ENCODE measurements at places on chromosomes 7 and 10.
A peak's percentile ranks its signal among the peaks of the same experiment; 100 is the strongest.

GRCh38 chr7:1255080-1255816, 22.6 kb downstream of the UNCX start:
- DNase-seq, result no peak

DNA sequence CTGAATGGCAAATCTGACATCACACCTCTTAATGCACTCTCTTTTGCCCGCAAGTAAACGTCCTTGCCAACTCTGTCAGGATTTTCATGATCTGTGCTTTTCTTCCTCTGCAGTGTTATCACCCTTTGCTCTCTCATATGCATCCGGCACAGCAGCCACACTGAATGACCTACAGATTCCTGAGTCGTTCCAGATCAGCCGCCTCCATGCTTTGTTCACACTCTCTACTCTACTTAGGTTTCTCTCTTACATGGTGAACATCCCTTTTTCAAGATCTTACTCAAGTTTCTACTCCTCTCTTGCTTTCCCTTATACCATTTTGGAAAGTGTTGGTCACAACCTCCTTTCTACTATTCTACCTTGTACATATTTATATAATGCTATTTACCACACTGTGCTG, 127.7 kb upstream of the AOAH start:
- no peak for DNase-seq

- DNase-seq, result no peak
Observed at GRCh38 chr7:49580000-49580399, 193.4 kb upstream of the VWC2 start.

DNA sequence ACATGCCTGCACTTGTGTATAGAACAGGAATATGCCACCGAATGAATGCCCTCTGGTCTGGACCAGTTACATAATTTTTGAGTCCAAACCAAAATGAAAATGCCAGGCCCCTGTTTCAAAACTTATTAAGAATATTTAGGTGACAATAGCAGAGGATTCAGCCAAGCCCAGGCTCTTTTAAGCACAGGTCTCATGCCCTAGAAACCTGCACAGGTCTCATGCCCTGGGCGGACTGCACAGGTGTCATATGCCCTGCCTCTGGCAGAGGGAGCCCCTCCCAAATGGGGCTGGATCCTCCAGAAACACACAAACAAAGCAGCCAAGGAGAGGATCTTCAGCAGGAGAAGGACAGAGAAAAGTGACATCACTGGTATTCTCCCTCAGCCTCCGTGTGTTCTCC, 605.4 kb upstream of the NRP1 start:
- no peak for DNase-seq

DNA sequence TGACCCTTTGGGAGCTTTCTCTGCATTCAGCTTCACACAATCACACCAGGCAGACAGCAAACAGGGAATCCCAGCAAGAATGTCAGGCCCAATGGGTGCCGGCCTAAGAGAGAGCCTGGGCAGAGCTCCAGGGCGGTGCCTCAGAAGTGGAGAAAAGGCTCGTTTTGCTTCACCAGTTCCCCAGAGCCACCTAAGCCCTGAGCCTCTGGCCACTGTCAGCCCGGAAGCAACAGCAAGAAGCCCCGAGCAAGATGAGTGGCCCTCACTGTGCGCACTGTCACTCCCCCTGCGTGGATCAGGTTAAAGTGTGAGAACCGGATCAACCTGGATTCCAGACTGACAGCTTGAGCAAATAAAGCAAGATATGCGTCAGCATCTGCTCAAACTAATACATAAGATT, 14.7 kb downstream of the CNPY1 start:
- no peak for DNase-seq

DNA sequence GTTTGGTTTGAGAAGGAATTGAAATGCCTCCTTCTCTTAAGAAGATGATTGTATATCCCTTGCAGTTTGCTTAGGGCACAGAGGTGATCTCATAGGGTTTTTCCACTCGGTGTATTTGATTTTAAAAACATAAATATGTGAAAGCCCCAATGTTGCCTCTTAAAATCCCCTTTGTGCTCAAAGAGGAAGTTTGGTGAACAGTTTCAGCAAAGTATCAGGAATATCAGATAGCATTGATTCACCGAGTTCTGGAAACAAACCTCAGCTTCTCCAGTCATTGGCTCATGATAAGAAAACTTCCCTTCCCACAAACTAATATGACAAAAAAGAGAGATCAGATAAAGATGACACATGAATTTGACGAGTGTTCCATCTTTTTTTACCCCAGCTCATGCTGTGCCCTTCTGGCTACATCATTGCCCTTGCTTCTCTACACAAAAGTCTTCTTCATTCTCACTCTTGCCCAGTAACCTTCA, 20.1 kb upstream of the SMNDC1 start:
- no peak for DNase-seq

- no peak for DNase-seq
Observed at GRCh38 chr10:17464545-17464944, 10.2 kb upstream of the ST8SIA6 start.

GRCh38 chr10:124740369-124741280, 3.6 kb downstream of the FAM53B start:
- DNase-seq, result peak; percentile 38

DNA sequence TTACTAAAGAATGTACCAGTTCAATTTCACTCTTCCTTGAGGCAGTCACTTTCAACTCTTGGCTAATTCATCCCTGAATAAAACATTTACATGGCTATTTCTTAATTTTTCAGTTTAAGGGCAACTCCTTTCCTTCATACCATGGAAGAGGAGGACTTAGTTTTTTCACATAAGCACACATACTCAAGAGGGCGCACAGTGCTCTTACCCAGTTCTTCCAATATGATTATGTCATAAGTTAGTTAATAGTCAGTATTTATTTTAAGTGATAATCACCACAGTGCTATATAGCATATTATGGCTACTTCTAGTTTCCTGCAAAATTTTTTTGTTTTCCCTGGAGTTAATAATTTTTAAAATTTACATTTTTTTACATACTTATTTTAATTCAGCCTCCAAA, 58.6 kb downstream of the SND1 start:
- DNase-seq, result no peak

DNA sequence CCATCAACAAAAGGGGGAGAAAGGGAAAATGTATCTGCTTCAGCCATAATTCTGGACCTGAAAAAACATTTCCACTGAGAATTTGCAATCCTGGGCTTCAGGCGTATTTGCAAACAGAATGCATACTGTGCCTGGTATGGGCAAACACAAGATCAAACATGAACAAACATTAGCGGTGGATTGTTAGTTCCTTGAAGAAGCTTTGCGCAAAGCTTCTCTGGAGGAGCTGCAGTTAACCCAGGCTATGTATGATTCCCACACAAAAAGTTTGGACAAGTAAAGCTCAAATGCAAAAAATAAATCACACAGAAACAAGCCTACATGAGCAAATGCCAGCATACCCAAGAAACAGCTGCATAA, 20.4 kb upstream of the HILPDA start:
- DNase-seq, result no peak

- peak; percentile 98 for DNase-seq
Observed at GRCh38 chr7:2175514-2175913, 57.2 kb downstream of the MAD1L1 start.

DNA sequence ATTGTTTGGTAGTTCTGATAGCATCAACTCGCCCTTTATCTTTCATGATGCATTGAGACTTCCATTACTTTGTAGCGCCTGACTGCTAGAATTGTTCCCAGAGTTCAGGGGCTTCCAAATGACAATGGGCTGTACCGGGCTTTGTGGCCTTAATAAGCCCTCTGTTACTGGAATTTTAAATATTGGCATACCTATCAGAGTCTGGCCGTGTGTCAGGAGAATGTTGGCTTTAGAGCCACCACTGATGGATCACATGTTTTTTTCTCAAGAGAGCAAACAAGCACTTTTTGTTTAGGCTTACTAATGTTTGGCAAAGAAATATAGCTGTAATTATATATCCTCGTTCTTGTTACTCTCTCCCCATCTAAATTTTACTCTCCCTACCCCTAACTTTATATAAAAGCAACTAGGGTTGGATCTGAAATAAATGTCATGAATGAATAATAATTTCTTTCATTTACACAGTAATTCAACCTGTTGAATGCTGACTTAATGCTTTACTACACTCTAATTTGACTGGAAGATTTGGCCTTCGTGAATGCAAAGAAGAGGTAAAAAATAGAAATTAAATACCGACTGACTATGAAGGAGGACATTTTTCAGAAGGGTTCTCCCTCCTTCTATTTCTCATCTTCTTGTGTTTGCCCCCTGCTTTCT, 396.7 kb downstream of the AUTS2 start:
- no peak for DNase-seq

GRCh38 chr10:52573347-52573746, 199.2 kb downstream of the MBL2 start:
- no peak for DNase-seq

GRCh38 chr7:114048386-114049235, 129.8 kb upstream of the PPP1R3A start:
- DNase-seq, result peak; percentile 29

DNA sequence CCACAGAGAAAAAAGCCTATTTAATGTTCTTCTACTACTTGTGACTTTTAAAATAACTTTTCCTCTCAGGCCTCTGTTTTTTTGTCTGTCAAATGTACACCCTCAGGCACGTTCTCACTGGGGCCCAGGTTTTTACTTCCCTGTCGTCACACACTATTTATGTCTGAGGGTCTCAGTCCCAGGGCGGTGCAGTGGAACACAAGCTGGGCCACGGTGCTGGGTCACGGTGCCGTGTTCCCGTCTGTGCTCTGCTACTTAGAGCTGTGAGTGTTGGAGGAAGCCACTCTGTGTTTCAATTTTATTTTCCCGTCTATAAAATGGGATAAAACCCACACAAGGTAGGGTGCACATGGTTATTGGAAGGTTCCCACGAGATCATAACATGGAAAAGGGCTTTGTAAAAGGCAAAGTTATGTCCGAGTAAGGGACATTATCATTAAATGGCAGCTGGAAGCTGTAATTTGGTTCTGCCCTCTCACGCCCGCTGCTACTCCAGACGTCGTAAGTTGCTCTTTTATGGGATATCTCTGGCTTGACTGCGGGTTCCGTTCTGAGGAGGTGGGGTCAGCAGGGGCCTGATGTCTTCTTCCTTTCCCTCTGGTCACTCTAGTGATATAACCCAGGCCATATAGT, 25.2 kb downstream of the ZNF775 start:
- DNase-seq, result no peak

DNA sequence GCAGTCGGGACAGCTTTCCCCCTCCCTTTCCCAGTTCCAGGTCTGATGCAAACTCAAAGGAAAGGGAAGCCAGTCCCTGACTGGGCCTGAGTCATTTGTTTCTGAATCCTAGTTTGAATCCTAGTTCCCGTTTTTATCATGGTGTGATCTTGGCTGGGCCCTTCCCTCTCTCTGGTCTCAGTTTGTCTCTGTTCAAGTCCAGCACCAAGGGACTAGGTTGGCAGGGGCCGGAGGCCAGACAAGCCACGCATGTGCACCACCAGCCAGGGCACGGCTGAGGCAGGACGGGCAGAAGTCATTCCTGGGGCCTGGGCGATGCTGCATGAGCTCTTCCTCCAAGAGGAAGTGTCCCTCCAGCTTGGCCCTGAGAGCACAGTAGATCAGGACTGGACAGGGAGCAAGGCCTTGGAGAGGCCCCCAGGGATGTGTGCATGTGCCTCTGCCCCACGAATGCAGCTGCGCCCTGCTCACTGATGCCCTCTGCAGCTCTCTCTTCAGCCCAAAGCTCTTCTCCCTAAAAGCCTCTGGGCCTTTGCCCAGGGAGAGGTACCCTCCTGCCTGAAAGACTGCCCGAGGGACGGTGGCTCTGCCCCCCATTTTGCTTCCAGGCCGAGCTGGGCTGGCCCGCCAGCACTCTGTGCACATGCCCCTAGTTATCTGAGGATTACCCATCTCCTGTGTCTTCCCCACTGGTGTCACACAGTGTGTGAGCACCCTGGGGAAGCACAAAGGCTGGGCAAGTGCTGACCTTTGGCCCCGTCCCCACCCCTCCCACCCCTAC, 86.7 kb downstream of the ZMIZ1 start:
- DNase-seq, result peak; percentile 34

DNA sequence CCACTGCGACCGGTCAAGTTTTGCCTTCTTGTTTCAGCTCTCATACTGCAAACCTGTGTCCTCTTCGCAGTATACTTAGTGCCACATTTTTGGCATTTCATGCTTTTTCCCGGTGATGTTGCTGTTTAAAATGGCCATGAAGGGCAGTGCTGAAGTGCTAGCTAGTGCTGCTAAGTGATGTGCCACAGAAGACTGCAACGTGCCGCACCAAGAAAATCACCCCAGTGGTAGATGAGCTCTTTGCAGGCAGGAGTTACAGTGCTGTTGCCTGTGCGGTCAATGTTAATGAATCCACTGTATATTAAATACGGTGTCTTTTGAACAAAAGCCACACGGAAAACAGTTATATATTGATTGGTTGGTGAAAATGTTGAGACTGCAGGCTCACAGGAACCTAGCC, 120.3 kb downstream of the ANLN start:
- DNase-seq, result no peak

DNA sequence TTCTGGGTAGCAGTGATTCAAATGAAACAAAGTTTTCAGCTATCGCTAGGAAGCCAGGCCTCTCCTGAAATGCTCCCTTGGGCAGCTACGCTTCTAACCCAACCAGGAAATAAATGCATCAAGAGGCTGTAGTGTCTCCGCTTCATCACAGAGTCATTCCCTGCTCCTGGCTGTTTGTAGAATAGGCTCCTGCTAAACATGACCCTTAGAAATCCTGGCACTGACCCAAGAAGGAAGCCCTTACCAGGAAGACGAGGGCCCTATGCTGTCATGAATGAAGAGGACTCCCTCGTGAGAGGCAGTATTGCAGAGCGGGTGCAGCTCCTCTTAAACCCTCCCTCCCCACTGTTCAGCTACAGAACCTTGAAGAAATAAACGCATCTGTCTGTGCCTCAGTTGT, 48.3 kb downstream of the NOD1 start:
- DNase-seq, result no peak

DNA sequence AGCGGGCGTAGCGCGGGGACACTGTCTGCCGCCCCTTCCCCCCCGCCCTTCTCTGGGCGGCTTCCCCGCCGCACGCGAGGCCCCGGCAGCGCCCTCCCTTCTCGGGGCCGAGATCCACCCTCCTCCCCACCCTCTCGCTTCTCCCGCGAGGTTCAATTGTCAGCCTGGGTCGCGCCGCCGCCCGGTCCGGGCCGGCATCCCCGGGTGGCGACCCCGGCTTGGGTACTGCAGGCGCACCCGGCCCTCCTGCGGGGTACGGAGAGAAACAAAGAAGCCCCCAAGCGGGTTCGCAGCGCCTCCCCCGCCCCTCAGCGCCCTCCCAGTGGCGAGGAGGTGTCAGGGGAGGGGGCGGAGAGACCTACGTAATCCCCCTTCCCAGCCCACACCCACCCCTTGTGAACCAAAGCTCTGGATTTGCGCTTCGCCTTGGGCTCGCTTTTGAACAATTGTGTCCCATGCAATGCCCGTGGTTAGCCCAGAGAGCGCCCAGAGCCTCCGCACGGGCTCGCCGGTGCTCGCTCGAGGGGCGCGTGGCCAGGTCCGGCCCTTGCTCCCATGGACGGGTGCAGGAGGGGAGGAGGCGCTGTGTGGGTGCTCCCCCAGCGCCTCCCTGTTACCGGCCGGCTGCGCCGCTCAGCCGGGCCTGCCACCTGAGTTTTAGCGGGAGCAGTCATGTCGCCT, 634 bp downstream of the HECW1 start:
- peak; percentile 51 for DNase-seq

GRCh38 chr10:63637901-63638327, 116.7 kb downstream of the REEP3 start:
- DNase-seq, result no peak
